ENCODE measurements at places on chromosomes 13 and 19.

DNA sequence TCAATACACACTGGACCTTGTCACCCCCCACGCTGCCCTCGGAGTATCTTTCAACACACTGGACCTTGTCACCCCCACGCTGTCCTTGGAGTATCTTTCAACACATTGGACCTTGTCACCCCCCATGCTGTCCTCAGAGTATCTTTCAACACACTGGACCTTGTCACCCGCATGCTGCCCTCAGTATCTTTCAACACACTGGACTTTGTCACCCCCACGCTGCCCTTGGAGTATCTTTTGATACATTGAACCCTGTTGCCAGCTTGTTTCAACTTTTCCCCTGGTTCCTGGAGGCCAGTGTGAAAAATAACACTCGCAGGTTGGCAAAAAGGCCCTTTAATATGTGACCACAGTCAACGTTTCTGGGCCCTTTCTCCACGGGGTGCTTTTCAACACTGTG lies 247.8 kb downstream of the TEX29 start:
- no peak for DNase-seq

DNA sequence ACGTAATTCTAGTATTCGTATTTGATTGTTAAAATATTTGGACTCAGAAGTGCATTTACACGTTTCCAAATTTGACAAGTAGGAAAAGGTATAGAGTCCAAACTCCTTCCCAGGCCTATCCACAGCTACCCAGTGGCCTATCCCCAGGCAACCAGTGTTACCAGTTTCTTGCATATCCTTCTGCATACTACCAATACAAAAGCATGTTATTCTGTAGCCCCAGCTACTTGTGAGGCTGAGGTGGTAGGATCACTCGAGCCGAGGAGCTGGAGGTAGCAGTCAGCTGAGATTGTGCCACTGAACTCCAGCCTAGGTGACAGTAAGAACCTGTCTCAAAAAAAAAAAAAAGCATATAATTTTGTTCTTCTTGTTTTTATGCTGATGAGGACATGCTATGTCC lies 67.1 kb downstream of the LRCH1 start:
- no peak for DNase-seq

DNA sequence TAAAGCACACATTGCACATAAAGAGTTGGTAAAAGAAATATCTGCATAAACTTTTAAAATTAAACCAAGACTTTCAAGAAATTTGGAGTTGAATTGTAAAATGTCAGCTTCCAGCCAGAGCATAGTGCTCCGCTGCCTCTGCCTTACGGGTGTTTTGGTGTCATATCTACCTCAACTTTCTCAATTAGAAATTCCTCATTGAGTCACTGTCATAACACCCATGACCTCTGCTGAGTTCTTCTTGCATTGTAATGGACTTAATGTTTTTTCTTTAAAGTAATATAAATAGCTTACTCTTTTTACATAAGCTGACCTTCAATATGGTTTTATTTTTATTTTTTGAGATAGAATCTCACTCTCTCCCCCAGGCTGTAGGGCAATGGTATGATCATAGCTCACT lies 551.0 kb upstream of the NBEA start:
- no peak for DNase-seq

DNA sequence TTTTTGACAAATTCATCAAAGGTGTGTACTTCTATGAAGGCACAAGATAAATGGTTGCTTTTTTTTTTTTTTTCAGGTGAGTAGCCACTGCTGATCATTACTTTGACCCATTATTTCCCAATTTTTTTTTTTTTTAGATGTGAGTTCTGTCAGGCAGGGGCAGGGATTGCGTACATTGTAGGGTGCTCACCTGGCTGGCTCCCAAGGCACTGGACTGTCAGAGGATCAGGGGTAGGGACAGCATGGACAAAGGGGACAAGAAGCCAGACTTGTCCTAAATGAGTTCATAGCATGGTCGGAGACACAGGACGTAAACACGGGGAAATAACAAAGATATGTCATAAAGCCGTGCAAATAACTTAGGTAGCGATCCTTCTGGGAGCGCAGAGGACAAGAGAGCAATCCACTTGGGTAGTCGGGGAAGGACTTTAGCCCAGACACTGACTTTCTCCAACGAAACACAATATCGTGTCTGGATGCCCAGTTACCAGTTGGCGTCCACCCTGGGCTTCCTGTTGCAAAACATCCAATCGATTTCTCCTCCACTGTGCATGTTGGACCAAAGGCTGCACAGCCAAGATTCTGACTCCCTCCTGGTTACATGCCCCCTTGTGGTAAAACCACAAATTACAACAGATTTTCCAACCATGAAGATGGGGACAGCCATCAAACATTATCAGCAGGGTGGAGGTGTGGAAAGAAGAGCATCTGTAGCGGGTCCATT lies 27.5 kb upstream of the KATNAL1 start:
- DNase-seq: peak; percentile 73
